CD4-positive, alpha-beta T cell treated with Interleukin-15 for 4 hours (primary cell): ENCODE measurements at places on chromosomes 11 and 22.
A peak's percentile ranks its signal among the peaks of the same experiment; 100 is the strongest.

DNA sequence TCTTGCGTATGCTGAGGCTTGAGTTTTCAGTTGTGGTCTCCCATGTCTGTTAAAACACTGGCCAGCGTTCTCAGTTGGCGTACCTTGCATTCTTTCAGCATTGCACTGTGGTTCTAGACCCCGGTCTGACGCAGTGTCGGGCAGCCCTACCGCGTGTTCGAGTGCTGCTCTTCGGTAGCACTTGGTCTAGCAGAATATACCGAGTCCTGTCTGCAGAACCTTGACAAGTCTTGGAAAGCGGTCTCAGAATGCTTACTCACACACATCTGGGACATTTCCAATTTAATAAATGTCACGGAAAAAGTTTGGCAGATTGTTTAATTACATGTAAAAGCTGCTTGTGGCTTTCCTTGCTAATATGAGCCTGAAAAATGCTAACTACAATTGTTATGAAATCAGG, 32.6 kb downstream of the PPFIA1 start:
- no peak for DNase-seq

DNA sequence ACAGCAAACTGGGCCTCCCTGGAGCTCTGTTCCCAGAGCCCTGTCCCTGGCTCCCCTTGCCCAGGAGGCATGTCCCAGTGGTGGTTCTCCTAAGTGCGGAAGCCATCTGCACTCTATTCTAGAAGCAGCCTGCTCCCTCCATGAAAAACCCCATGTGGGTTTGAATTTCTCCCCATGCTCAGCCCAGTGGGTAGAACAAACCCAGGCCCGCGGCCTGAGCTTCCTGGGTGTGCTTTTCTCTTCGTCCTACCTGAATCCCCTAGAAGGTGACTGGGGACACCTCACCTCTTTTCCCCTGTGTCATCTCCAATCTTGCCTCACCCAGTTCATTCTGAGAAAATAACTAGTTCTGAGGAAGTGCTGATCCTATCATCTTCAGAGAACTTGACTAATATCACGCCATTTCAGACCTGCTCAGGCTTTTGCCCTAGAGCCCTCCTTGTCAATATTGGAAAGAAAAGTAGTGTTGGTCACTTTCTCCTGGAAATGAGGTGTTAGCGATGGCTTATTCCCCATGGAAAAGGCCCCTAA, 15.9 kb downstream of the IL10RA start:
- DNase-seq: peak; percentile 93

DNA sequence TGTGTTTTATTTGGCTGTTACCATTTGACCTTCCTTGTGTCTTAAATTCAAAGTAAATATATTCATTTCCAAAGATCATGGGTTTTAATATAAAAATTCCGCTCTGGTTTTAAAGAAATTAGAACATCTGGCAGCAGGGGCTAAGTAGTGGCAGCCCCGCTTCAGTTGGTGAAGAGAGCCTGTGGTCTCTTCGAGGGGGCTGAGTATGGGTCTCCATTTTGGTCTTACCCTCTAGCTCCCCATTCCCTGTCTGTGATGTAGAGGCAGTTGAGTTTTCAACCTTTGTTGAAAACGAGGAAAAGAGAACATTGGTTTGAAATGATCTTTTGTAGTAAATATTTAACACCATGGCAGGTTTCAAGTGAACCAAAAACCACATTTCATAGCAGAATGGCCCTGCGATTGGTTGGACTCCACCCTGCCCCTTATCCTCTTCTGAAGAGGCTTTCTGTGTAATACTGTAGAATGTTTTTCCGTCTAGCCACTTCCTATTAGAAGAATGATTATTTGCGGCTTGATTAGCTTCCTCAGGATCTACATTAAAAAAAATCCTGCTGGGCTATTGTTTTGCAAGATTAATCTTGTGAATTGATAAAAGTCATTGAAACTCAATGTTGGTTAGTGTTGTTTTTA, 17.7 kb downstream of the APLP2 start:
- no peak for DNase-seq

- peak; percentile 8 for DNase-seq
Measured at GRCh38 chr11:111634981-111635705, 32.9 kb downstream of the SIK2 start.

DNA sequence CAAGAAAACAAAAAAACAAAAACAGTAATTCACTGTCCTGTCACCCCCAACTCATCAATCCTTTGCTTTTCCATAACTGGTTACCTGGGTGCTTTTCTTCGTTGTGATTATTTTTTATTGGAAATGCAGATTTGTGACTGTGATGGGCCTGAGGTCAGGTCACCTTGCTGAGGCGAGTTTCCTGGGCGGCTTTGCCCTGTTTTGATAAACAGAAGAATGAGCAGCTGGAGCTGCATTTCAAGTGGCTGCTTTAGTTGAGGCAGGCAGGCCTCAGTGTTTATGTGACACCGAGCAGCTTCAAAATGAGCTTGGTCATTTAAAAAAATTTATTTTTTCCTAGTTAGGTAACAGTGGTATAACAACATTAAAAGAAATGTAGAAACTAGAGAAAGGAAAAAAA, 22.2 kb downstream of the PTPRJ start:
- DNase-seq: no peak

DNA sequence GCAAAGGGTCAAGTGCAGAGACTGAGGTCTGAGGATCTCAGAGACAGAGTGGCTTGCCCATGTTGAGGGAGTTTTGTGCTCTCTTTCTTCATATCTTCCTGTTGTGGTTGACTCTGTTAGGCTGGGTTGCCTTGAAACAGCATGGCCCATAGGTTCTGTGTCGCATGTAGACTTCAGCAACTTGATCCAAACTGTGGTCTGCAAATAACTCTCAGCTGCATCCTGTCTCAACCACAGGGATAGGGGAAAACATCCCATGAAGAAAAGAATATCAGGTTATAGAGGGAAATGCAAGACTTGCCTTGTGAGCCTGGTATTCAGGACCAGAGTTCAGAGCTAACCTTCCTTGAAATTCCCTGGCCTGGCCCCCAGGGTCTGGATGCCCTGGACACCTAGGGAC, 69.4 kb downstream of the FLI1 start:
- DNase-seq: no peak

DNA sequence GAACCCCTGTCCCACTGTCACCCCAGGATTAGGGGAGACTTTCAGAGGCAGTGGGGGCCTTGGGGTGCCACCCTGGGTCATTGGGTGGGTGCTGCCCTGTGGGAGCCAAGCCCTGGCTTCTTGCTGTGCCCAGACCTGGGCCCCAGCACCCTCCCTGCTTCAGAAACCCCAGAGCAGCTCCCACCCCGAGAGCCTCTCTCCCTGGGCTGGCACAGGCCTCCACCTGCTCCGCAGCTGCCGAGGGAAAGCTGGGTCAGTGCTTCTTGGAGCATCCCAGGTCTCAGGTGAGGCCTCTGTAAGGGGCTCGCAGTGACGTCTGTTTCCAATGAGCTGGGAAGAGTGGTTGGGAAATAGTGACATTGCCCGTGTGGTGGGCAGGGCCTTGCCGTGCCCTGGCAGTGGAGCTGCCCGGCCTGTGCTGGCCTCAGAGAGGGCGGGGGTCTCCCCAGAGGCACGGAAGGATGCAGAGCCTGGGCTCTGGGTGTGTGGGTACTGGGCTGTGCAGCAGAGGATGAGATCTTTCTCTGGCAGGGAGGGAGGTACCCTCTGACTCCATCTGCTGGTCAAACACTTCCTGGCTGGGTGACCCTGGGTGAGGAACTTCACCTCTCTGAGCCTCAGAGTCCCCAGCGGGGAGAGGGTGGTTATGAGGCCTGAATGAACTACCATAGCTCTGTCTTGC, 23.0 kb downstream of the C22orf23 start:
- DNase-seq: no peak

DNA sequence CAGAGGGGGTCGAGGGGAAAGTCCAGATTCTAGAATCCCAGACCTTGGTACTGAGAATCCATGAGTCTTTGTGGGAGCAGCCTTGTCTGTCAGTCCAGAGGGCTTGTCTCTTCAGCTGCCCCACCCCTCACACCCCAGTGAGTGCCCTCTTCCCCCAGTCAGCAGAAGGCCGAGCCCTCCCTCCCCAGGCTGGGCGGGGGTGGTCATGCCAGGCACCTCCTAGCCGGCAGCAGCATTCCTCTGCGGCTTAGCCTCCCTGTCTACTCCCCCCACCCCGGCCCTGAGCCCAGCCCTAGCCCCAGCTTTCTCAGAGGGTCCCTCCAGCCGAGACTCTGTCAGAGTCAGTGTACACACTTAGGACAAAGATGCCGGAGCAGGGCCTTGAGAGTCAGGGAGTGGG, 4.6 kb downstream of the SOX10 start:
- DNase-seq: no peak

DNA sequence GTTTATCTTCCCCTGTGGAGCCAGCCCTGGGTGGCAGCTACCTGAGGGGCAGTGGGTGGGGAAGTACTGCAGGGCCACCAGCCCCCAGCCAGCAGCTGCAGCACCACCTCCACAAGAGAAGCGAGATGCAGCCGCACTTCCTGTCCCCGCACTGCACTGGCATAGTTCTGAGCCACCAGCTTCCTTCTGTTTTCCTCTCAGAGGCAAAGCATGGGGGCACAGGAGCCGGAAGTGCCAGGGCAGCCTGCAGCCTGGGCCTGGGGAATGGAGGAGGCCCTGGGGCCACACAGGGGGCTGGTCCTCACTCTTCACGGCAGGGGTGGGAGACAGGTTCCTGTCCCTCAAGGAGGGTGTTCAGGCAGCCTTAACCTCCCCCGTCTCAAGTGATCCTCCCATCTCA, 11.9 kb upstream of the SH3BP1 start:
- DNase-seq: peak; percentile 50

- DNase-seq: no peak
Measured at GRCh38 chr11:112583261-112583893, 322.7 kb upstream of the PLET1 start.
